ENCODE measurements at places on chromosomes 4 and X.

- DNase-seq: no peak
Observed at GRCh38 chr4:175807547-175807946, 4.5 kb downstream of the GPM6A start.

DNA sequence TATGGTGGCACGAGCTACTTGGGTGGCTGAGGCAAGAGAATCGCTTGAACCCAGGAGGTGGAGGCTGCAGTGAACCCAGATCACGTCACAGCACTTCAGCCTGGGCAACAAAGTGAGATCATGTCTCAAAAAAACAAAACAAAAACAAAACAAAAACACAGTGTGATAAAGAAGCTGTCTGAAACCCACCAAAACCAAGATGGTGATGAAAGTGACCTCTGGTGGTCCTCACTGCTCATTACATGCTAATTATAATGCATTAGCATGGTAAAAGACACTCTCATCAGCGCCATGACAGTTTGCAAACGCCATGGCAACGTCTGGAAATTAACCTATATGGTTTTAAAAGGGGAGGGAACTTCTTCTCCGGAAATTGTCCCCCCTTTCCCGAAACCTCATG, 29.4 kb upstream of the OPHN1 start:
- no peak for DNase-seq

- no peak for DNase-seq
Observed at GRCh38 chr4:41678086-41678816, 70.3 kb downstream of the PHOX2B start.

DNA sequence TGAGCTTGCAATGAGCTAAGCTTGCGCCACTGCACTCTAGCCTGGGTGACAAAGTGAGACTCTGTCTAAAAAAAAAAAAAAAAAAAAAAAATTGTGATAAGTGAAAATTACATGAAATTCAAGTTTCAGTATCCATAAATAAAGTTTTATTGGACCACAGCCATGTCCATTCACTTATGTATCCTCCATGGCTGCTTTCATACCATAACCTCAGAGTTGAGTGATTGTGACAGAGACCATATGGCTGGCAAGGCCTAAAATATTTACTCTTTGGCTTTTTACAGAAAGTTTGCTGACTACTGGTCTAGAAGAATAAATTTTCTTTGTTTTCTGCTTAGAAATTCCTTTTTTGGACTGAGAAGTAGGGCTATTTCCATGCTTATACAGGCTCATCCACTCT, 11.8 kb upstream of the SHISA3 start:
- no peak for DNase-seq

- no peak for DNase-seq
Observed at GRCh38 chr4:181835348-181835747, 407.9 kb upstream of the TENM3 start.

GRCh38 chr4:68175562-68176155, 46.0 kb upstream of the TMPRSS11F start:
- no peak for DNase-seq

DNA sequence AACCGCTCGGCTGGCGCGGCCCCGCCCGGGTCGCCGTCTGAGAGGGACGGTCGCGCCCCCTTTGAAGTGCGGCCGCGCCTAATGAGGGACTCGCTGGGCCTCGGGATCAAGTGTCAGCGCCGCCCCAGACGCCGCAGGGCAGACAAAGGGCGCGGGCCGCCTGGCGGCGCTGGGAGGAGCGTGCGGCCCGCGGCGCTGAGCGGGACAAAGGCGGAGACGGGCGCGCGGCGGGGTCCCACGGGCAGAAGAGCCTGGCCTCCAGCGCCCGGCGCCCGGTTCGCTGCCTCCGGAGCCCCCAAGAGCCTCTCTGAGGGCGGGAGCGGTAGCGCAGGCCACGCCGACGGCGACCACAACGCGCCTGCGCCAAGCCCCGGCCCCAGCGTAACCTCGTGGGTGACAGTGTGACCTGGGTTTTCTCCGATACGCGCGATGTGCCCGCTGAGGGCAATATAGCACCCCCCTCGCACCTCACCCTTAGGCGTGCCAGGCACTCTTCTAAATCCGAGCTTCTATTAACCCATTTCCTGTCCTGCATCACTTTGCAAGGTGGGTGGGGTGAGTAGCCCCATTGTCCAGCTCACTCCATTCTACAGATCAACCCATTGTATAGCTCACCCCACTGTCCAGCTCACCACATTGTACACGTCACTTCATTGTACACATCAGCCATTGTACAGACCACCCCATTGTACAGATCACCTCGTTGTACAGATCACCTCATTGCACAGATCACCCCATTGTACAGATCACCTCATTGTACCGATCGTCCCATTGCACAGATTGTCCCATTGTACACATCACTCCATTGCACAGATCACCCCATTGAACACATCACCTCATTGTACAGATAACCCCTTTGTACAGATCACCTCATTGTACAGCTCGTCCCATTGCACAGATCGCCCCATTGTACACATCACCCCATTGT, 33.7 kb upstream of the STX18 start:
- peak; percentile 79 for DNase-seq

DNA sequence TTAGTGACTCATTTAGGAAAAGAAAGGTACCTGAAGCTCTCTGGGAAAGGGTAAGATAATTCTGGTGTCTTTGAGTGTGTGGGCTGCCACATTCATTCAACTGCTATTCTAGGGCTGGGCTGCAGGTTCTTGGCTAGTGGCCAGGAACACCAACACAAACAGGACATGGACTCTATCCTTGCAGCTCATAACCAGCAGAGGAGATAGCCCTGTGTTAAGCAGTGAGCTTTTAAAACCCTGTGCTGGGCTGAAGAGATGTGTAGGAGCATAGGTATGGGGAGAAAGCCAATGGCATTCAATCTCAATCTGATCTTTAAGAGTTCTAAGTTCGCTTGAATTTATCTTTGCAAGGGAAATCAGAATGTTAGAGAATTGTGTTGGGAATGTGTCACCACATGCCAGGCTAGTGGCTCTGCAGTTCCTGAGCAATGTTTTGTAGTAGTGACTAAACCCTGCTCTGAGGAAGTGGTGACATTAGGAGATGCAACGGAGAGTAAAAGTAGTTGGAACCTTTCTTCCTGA, 39.2 kb downstream of the SGMS2 start:
- DNase-seq: no peak

DNA sequence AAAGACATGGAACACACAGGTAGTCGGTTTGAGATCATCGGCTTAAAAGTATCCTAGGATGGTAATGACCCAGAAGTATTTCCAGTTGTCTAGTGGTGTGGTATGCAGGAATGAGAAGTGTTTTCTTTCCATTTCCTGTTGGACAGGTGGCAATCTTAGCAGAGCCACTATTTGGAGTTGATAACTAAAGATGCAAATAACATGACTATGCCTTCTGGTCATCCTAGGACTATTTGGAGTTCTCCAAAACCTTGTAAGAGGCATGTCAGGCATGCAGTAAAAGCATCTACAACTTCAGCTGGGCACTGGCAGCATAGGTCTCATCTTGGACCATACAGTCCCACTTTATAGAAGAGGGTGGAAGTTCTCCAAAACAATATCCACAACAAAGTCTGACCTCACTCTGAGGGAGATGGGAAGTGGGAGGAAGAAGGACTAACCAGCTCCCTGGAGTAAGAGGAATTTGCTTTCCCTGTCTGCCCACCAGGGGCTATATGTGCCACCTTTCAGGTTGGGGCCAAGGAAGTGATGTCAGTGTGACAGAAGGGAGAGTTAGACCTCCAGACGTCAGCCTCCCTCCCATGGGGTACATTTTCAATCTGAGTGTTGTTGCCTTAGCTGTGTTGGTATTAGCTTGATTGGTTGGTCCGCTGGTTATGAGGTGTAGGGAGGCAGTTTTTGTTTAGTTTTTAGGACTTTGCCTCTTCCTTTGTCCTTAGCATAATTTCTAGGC, 101.2 kb upstream of the MYOZ2 start:
- no peak for DNase-seq
